ENCODE measurements at places on chromosomes 12 and 14.

DNA sequence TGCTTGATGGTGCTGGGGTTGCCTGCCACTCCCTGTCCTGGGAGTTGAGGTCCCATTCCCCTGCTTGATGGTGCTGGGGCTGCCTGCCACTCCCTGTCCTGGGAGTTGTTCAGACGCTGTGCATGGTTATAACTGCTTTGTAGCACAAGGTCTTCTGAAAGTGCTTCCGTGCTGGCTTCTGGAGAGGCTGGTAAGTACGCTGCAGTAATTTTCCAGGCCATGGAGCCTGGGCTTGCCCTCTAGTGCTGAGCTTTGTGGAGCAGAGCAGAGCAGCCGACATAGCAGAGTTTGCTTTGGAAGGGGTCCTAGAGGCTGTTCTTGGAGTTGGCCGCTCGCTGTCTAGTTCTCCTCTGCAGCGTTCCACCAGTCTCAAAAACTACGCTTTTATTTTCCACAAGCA, 6.3 kb downstream of the B4GALNT3 start:
- no peak for DNase-seq

- peak; percentile 89 for DNase-seq
Measured at GRCh38 chr14:92863286-92864080, 59.5 kb upstream of the CHGA start.

DNA sequence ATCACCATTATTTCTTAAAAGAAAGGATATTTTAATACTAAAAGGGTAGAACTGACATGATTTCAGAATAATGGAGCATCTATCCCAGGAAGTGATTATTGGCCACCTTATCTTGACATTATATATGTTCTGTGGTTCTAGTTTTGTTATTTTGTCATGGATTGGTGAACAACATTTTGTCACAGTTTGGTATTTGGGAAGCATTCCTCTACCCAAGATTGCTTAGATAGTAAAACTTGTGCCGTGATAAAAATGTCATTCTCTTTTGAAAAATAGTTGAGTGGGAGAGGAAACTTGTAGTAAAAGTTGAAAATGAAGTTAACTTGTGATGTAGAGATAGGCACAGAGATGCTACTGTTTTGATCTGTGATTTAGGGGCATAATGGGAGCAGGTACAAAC, 65.7 kb downstream of the TMX1 start:
- DNase-seq, result no peak

DNA sequence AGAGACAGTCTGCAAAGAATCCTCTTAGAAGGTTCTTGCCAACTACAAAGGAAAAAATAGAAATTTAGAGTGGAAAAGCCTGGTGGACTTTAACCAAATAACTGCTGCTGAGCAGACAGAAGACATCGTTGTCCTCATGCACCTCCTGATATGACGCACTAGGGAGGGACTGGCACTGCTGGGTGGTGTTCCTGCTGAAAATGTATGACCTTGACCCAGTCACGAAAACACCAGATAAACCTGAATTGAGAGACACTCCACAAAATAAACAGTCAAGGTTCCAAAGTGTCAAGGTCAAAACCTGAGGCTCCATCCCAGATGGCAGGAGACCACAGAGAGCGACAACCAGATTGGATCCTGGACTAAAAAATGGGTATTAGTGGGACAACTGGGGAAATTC, 61.9 kb downstream of the CHGA start:
- no peak for DNase-seq

- no peak for DNase-seq
Measured at GRCh38 chr12:107351713-107352112, 258.4 kb upstream of the CRY1 start.

DNA sequence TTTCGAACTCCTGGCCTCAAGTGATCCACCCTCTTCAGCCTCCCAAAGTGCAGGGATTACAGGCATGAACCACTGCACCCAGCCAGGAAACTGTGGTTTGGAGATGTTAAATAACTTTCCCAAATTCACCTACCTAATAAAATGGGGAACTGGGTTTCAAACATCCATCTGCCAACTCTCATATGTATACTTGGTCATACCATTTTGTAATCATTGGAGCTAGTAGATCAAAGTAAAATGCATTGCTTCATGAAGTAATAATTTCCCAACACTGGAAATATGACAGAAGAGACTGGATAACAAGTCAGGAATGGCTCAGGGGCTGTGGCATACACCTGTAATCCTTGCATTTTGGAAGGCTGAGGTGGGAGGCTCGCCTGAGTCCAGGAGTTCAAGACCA, 5.3 kb upstream of the HECTD1 start:
- DNase-seq, result no peak
